ENCODE measurements at places on chromosomes 5 and 9.

DNA sequence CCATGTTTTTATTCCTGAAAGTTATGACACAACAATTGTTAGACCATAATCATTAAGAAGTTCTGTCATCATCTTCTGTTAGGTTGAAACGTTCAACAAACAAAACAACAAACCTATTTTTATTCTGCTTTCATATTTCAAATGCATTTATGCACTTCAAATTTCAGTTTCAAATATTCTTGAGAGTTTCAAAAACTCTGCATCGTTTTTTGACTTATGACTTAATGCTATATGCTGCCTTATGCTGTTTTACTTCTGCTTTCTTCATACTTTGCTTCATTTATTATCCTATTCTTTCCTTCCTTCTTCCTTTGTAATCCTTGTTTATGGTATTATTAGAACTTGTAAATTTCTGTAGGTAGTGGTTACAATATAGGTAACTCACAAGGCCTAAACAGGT, 95.0 kb downstream of the PCSK1 start:
- DNase-seq = no peak

DNA sequence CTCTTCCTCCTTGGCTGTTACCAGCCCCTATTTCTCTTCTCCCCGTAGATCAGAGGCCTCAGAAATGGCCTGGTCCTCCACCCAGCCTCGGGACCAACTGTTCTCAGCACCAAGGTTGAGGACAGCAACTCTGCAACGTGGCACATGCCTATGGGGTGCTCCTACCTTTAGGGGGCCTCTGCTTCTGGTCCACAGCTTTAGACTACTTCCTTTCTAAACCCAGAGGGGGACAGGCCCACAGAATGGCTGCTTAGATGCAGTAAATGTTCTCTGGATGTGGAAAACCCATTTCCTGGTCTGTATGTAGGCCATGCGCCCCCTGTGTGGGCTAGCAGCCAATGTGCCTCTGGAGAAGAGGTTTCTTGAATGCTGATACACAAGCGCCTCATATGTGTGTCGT, 68.4 kb downstream of the NRG2 start:
- no peak for DNase-seq

DNA sequence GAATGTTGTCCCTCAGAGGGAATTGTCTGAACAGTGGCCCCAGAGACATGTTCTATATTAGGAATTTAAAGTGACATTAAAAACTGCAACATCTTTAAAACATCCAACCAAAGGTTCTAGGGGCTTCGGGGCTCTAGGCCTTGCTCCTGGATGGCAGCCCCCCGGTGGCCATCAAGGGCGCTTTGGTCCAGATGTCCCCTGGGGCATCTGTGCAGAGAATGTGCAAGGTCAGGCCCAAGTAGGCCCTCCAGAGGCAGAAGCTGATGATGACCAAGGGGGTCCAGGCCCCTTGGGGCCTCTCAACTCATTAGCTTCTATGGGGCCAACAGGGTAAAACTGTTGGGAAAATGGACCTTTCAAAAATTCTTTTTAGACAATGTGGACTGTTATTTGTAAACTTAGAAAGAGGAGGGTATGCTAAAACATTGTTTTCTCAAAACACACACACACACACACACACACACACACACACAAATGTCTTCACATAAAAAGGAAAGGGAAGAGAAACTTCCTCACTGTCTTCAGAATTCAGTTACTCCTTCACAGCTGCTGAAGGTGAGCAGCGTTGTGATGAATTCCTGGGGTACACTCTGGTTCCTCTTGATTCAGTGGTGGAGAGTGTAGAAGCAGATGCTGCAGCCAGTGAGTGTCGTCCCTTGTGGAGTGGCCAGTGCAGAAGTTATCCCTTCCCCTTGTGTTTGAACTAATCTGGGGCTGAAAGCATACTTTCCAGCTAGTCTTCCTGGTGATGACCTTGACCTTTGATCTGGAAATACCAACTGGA, 125.2 kb downstream of the WDR41 start:
- DNase-seq = no peak

DNA sequence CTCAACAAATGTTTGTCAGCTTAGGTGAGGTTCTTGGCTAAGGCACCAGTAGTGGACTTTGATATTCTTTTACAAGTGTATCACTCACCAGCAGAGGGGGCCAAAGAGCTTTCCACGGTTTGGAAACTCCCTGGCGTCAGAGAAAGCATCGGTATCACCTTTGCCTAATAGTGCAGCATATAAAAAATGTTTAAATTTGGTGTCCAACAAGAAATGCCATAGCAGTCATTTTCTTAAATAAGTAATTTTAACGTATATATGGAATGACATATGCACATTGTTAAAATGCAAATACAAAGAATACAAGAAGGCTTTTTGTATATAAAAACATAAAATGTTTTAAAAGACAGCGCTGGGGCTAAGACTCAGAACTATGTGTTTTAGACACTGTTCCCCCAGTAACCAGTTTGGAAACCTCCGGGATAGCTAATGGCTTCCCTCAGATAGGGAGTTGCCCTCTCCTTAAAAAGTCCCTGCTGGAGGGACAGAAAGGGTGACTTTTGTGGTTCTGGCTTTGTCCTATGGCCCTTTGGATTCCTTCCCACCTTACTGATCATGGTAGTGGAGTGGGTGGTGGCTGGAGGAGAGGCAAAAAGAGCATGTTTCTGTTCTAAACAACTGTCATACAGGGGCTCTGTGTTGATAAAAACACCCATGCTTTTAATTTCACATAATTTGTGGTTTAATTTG, 124.6 kb downstream of the GPBP1 start:
- peak; percentile 94 for DNase-seq

DNA sequence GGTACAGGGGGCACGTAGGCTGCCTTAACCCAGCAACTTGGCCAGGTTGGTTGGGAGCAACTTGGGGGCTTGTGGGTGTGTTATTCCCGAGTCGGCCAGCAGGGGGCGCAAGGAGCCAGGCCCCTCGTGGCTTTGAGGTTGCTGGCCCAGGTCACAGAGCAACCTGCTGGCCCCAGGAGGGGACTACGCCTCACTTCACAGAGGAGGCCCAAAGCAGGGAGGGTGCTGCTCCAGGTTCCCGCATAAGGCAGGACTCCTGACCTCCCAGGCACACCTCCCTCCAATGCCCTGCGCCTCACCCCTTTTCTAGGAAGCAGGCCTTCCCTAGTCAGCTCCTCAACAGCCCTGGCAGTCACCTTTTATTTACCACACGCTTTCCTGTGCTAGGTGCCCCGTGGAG, 18.1 kb downstream of the KYAT1 start:
- DNase-seq = peak; percentile 80

GRCh38 chr5:62509806-62510205, 68.8 kb upstream of the LRRC70 start:
- no peak for DNase-seq

- DNase-seq = no peak
Measured at GRCh38 chr5:157269165-157269671, 3.3 kb downstream of the CYFIP2 start.

DNA sequence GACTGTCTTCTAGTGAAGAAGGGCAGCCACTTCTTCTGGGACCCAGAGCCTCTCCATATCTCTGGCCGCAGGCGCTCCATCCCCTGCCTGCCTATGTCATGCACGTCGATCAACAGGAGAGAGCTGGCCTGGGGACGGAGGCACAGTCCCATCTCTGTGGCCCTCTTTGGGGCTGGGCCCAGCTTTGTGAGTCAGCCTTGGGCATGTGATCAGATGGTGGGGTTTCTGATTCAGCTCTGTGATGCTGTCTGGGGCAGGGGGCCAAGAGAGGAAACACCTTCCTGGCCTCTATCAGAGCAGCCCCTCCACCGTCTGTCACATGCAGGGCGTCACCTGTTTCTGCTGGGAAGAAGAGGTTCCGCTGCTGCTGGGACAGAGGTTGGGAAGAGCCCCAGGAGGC, 72.6 kb downstream of the MVB12B start:
- no peak for DNase-seq

DNA sequence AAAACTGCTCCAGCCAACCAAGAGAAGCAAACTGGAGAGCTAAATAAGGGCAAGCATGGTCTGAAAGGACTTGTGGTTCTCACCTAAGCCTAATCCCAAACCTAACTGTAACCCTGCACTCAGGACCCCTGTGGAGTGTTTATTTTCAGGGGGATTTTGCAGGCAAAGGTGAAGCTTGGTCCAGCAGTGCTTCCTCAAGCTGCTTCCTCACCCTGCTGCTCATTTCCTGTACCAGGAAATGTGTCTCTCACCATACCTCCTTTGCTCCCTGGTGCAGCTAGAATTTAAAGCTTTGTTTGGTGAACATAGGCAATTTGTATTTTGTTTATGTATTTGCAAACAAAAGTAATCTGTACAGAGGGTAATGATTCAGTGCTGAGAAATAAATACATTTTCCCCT, 50.2 kb downstream of the CARTPT start:
- no peak for DNase-seq

GRCh38 chr9:81071108-81071507, 618.2 kb downstream of the TLE1 start:
- no peak for DNase-seq

GRCh38 chr5:60738461-60738860, 38.5 kb upstream of the DEPDC1B start:
- DNase-seq = no peak

DNA sequence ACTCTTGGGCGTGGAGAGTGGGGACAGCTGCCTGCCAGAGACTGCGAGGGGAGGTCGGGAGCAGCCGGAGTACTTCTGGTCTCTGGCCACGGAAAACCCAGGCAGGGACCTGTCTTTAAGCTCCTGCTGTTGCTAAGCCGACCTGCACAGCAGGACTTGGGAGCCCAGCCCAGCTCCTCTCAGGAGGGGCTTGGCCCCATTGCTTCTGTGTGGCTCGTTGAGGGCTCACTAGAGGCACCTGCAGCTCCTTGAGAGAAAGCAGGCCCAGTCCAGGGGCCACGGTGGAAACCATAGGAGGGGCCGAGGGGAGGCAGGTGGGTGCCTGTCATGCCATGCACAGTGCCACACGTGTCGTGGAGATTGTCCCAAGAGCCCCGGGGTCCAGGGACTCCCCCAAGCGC, 3.3 kb upstream of the LCN2 start:
- no peak for DNase-seq

DNA sequence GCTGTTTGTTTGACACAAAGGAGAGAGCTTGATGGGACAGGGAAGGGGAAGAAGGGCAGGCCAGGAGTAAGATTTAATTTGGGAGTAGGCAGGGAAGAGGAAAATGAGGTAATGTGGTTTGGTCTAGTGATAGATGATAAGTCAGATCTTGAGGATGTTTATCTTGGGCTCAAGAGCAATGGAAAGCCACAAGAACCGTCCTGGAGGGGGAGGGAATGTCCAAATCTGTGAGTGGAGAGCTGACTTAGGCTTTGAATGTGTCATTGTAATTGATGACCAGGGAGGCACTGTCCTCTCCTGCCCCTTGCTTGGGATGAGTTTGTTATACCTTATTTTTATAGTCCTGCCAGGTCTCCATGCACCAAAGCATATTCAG, 37.5 kb downstream of the MAMDC2 start:
- no peak for DNase-seq

GRCh38 chr9:73125651-73126050, 26.0 kb upstream of the ANXA1 start:
- DNase-seq = no peak

GRCh38 chr5:68374796-68375518, 159.4 kb downstream of the PIK3R1 start:
- no peak for DNase-seq

GRCh38 chr5:73095564-73096238, 24.7 kb upstream of the TMEM171 start:
- no peak for DNase-seq

GRCh38 chr5:107263387-107264018, 407.2 kb downstream of the EFNA5 start:
- DNase-seq = no peak

GRCh38 chr9:92059661-92060060, 55.6 kb downstream of the SPTLC1 start:
- peak; percentile 18 for DNase-seq

- DNase-seq = no peak
Measured at GRCh38 chr9:124964056-124964455, 23.2 kb upstream of the GOLGA1 start.

DNA sequence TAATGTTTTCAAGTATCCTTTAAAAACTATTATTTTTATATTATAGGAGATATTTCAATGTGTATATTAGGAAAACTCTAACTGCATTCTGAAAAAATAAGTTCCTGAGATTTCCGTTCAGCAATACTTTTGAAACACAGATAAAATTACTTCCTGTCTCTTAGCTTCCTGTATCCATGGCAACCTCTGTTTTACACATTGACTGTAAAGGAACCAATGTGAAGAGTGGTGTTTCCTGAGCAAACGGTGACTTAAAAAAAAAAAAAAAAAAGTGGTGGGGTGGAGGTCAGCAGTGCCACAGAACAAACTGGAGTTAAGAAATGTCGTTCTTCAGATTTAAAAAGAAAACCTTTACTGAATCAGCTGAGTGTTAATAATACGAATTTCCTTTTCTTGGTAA, at the start of gene LRRC70:
LRRC70 (plus strand) TSS at position 280 of the 400 bp plus-strand sequence. CDS start 620 bp downstream, outside the sequence.
- DNase-seq = no peak

DNA sequence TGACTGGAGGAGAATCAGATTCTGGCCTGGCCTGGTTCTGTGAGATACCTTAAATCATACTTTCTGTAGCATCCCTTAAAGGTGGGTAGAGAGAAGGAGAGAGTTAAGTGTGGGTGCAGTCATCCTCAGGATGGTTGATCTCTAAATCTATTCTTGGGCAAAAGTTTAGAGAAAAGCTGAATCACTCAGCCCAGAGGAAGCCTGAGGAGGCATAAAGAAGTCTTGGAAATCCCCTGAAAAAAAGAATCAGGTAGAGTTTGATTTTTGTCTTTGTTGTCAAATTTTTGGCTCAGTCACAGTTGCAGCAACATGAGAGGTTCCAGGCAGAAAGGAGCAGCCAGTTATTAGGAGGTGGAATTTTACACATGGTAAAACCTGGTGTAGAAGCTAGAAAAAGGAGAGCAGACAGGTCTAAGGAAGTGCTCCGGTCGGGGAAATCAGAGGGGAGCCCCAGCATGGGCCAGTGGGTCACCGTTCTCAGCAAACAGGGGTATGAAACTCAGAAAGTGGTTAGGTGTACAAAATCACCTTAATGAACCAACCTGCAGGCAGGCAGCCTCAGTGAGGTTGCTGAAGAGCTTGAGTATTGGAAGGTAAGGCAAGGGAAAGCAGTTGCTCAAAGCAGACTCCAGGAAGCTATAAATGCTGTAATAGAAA, 116.2 kb upstream of the CNTLN start:
- no peak for DNase-seq

DNA sequence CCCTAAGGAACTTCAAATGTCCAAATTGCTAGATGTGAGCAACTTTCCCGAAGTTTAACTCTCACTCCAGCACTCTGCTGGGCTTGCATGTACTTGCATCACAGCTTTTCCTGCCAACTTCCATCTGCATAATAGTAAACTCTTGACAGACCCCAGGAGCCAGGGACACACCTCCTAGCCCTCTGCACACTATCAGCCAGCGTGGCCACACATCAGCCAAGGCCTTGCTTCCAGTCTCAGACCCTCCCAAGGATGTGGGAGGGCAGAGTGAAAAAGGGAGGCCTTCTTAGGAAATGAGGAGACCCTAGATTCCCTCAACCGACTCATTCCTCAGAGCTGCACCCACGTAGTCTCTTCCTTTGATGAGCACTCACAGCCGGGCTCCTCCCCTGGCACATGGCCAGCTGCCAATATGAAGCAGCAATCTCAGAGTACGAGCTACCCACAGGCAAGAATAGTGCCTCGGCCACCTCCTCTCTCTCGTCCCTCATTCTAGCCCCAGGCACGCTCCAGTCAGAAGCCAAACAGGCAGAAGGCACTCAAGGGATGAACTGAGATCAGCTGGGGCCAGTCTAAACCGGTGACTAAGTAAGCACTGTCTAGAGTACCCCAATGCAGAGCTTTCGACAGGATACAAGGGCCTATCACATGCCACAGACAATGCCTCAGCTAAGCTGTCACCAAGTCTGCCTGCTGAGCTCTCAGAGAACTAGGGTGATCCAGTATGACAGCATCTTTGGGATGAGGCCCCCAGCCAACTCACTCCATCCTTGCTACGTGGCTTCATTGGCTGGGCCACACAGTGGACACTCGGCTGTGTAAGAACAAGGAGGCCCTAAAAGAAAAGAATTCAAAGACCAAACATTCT, 2.3 kb downstream of the P4HA2 start:
- DNase-seq = peak; percentile 83

Measured in transverse colon (tissue), 4 donors.